ENCODE measurements at places on chromosomes 2 and 18.

- H3K27me3 ChIP-seq, result no peaks in the 10 kb centered on the region
- DNase-seq, result no peak
- H3K4me3 ChIP-seq, result no peak overlapping the region
- H3K4me1 ChIP-seq, result no peaks in the 10 kb centered on the region
- H3K36me3 ChIP-seq, result no peaks in the 10 kb centered on the region
- no peak overlapping the region for H3K27ac ChIP-seq
Observed at GRCh38 chr2:164430166-164430783, 191.0 kb downstream of the GRB14 start.

GRCh38 chr2:227606476-227606875 lies 7.8 kb downstream of the SCYGR2 start:
- H3K36me3 ChIP-seq, result no peaks in the 10 kb centered on the region
- no peak overlapping the region for H3K27ac ChIP-seq
- no peak overlapping the region for H3K4me3 ChIP-seq
- no peaks in the 10 kb centered on the region for H3K27me3 ChIP-seq
- H3K4me1 ChIP-seq, result no peaks in the 10 kb centered on the region

DNA sequence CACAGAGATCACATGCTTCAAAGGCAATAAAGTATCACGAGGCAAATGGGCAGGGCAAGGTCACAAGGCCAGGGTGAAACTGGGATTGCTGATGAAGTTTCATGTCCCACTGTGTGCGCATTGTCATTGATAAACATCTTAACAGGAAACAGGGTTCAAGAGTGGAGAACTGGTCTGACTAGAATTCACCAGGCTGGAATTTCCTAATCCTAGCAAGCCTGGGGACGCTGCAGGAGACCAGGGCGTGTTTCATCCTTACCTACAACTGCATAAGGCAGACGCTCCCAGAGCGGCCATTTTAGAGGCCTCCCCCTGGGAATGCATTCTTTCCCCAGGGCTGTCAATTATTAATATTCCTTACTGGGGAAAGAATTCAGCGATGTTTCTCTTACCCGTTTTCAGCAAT lies 33.2 kb downstream of the PTPN4 start:
- no peaks in the 10 kb centered on the region for H3K27me3 ChIP-seq
- DNase-seq, result no peak
- peaks cover 11% of the 10 kb centered on the region for H3K36me3 ChIP-seq
- H3K4me1 ChIP-seq, result no peaks in the 10 kb centered on the region
- no peak overlapping the region for H3K4me3 ChIP-seq
- H3K27ac ChIP-seq, result no peak overlapping the region

- no peak overlapping the region for H3K27ac ChIP-seq
- DNase-seq, result no peak
- no peaks in the 10 kb centered on the region for H3K27me3 ChIP-seq
- H3K4me3 ChIP-seq, result no peak overlapping the region
- H3K36me3 ChIP-seq, result no peaks in the 10 kb centered on the region
- no peaks in the 10 kb centered on the region for H3K4me1 ChIP-seq
Observed at GRCh38 chr2:226581661-226582060, 218.0 kb downstream of the IRS1 start.

- no peak for DNase-seq
- H3K27me3 ChIP-seq, result no peaks in the 10 kb centered on the region
Observed at GRCh38 chr2:118993392-118993752, 51.4 kb downstream of the MARCO start.

DNA sequence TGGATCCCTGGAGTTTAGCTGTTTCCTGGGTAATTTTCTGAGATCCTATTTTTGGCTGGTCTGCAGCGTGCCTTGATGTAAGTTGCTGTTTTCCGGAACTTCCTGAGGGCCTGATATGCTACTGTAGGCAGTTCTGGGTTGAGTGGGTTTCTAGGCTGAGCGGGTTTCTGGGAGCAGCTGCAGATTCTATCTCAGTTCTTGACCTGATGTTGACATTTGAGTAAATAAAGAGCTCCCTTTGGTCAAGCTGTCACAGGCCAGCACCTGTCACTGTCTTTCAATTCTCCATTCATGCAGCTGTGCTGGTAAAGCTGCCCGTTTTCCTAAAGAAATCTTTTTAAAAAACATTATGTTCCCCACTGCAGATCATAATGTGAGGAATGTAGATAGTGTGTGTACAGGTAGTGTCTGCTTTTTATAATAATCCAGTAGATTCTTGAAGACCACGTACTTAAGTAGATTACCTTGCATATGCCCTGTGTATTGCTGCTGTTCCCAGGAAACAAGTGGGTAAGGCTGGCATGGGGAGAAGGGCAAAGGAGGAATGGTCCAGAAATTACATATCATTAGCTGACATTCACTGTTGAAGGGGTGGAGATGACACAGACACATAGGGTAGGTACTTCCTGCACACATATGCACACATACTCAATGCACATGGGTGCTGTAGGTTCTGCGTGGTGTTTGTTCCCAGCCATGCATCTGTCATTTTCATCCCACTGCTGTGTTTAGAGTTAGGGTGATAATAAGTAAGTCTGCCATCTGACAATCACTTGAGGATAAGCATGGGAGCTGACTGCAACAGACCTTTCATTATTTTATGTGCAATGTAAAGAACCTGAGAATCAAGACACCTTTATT lies 25.9 kb downstream of the CD28 start:
- no peaks in the 10 kb centered on the region for H3K27me3 ChIP-seq
- H3K27ac ChIP-seq, result peak overlapping the region; percentile 77
- no peak overlapping the region for H3K4me3 ChIP-seq
- no peak for DNase-seq
- H3K36me3 ChIP-seq, result peaks cover 91% of the 10 kb centered on the region

DNA sequence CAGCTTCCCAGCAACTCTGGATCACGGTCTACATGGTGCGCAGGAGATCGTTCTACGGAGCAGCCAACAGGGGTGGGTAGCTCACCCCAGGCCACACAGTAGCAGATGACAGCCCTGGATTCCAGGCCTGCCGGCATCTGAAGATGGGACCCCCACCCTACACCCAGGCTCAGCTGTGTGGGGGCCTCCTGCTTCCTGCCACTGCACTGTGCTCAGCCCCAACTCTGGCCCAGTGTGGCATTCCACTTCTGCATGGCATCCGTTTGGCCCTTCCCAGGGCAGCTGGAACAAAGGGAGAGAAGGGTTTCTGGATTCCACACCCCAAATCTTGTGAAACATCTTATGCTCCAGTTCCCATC lies 9.1 kb downstream of the PER2 start:
- no peak overlapping the region for H3K4me3 ChIP-seq
- no peak for DNase-seq
- no peaks in the 10 kb centered on the region for H3K4me1 ChIP-seq

DNA sequence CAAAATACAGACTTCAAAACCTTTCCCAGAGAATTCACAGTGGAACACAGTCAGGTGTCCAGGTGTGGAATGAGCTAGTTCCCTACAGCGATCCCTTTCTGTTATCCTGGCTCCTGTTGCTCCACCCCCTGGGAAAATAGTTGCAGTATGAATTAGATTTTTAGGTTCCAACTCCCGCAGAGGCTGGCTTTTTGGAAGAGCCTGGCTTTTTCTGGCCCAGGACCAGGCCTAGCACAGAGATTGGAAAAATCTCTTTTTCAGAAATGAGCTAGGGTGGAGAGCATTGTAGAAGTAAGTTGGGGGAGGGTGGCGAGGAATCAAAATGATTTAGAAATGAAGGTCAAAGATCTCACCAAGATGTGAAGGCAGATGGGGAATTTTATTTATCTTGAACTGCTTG lies 27.1 kb downstream of the COL5A2 start:
- no peak overlapping the region for H3K27ac ChIP-seq
- H3K27me3 ChIP-seq, result no peaks in the 10 kb centered on the region
- no peak for DNase-seq
- no peaks in the 10 kb centered on the region for H3K36me3 ChIP-seq
- no peak overlapping the region for H3K4me3 ChIP-seq
- no peaks in the 10 kb centered on the region for H3K4me1 ChIP-seq

GRCh38 chr18:10296491-10296890 lies 157.9 kb upstream of the APCDD1 start:
- H3K4me3 ChIP-seq, result no peak overlapping the region
- DNase-seq, result no peak
- peaks cover 39% of the 10 kb centered on the region for H3K4me1 ChIP-seq
- H3K36me3 ChIP-seq, result no peaks in the 10 kb centered on the region
- no peak overlapping the region for H3K27ac ChIP-seq
